Left renal pelvis (tissue), 4 donors: ENCODE measurements at places on chromosomes 4 and X.

GRCh38 chr4:145734576-145735346 lies 54.8 kb downstream of the C4orf51 start:
- DNase-seq: no peak

DNA sequence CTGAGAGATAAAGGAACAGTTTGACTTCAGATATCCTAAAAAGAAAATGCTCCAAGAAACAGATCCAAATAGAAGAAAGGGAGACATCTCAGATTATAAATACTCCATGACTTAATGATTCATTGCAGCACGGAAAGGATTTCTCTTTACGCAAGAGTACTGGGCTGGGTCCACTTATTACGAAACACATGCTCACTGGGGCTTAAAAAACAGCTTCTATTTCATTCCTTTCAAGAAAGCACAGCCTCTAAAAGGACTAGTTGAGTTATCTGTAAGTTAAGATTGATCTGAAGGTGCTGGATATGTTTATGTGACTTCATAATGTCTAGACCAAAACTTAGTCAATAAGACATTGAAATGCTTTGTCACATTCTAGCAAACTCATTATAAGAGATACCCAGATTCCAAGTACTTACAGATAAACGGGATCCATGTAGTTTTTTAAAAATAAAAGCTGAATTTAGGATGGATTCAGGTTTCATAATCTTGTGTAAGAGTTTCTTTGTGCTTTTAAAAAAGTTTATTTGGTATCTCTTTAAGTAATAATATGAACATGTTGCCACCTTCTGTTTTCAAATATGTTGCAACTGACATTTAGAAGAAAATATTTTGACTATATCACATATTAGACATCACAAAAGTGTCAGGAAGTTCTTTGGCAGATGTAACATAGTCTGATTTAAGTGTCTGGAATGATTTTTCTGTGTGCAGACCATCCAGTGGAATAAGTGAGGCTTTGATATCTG lies 109.5 kb upstream of the MYOZ2 start:
- DNase-seq: no peak

- no peak for DNase-seq
Observed at GRCh38 chr4:89142691-89143669, 31.6 kb downstream of the TIGD2 start.

DNA sequence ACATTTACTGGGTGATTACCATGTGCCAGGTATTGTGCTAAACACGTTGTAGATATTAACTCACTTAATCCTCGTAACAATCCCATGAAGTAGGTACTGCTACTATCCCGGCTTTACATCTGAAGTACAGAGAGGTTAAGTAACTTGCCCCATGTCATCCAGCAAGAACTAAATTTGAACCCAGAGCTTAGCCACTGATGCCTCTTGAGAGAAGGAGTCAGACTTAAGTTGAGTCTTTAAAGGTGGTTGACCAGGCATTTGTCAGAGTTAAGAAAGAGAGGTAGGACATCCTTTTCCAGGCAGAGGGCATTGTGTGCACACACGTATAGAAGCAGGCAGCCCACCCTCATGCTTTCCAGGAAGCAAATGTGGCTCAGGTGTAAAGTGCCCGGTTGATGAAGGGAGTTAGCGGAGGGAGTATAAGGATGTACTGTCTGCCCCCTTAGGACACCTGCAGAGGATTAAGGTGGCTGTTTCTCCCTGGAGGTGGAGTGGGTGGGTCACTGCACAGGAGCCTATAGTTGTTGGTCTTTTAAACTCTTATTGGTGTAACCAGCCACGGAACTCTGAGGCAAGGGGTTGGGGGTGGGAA lies 335 bp upstream of the CD38 start:
- no peak for DNase-seq

DNA sequence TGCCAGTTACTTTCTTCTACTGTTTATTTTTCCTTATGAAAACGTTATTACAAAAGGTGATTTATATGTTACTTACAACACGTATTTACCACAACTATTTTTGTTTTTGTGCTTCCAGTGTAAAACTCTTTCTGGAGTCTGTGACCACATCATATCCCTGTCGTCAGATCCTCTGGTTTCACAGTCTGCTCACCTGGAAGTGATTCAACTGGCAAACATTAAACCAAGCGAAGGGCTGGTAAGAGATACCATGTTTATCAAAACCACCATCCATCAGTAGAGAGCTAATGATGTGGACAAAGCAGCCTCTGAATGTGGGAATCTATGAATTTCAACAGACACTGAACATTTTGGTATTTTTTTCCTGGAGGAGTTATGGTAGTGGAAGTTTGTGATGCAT lies 116.1 kb downstream of the CNKSR2 start:
- DNase-seq: no peak
